Heart right ventricle (tissue), 16 donors: ENCODE measurements at places on chromosomes 11 and 22. TPM values are rescaled to one million over a fixed set of nuclear protein-coding genes. Genes with fewer than 3 reads are reported as not detected.

Gene POU2F3
- not detected for total RNA-seq

Gene DNAJB7
- not detected for total RNA-seq

Gene CHRM4
- total RNA-seq, result not detected

Gene GLB1L3
- not detected for total RNA-seq

Gene MS4A15
- not detected for total RNA-seq

Gene SOX10
- 1.7 TPM for total RNA-seq

Gene ACTN3
- total RNA-seq, result not detected

Gene FIBIN
- total RNA-seq, result 6.6 TPM

Gene CASP4
- 16.9 TPM for total RNA-seq

Gene MOGAT2
- total RNA-seq, result 0.13 TPM

Gene CCDC15
- 0.83 TPM for total RNA-seq

Gene ZP1
- total RNA-seq, result not detected

Gene LRRC75B
- total RNA-seq, result 3.7 TPM

Gene RAPSN
- total RNA-seq, result 4.4 TPM

Gene BDNF
- 2.5 TPM for total RNA-seq

Gene PIK3IP1
- 11.9 TPM for total RNA-seq

Gene ATL3
- 9.0 TPM for total RNA-seq

Gene MUC6
- not detected for total RNA-seq

Gene LDHAL6A
- not detected for total RNA-seq

Gene ANGPTL5
- 0.44 TPM for total RNA-seq

Gene MMP13
- total RNA-seq, result not detected

Gene NUMA1
- total RNA-seq, result 104 TPM

Gene SLC25A1
- total RNA-seq, result 15.1 TPM

Gene CKAP5
- total RNA-seq, result 74.7 TPM

Gene KCNE3
- total RNA-seq, result 7.1 TPM

Gene GGTLC2
- total RNA-seq, result not detected

Gene IGLL1
- total RNA-seq, result not detected

Gene TMPRSS5
- total RNA-seq, result 0.47 TPM

Gene DMC1
- 1.7 TPM for total RNA-seq

Gene HBG1
- total RNA-seq, result not detected

Gene TSGA10IP
- not detected for total RNA-seq

Gene SLC22A12
- total RNA-seq, result not detected

Gene OR2D2
- not detected for total RNA-seq

Gene CNIH2
- total RNA-seq, result not detected

Gene MB
- total RNA-seq, result 16,559 TPM

Gene OR52L1
- not detected for total RNA-seq

Gene SLC15A3
- 28.2 TPM for total RNA-seq

Gene TIMP3
- 138 TPM for total RNA-seq

Gene HEPN1
- not detected for total RNA-seq

Gene LRRC56
- total RNA-seq, result 0.14 TPM

Gene ATM
- 39.6 TPM for total RNA-seq

Gene SGSM1
- total RNA-seq, result 5.5 TPM

Gene ART1
- total RNA-seq, result 2.3 TPM

Gene PHF21B
- total RNA-seq, result not detected

Gene PLAAT4
- total RNA-seq, result 6.9 TPM

Gene MS4A4E
- total RNA-seq, result 0.45 TPM

Gene SLC37A2
- total RNA-seq, result 0.74 TPM

Gene CD151
- 286 TPM for total RNA-seq

Gene CARD18
- total RNA-seq, result not detected

Gene NFAM1
- 0.83 TPM for total RNA-seq
